Endothelial cell (in vitro differentiated cells): ENCODE measurements at places on chromosomes 4 and X. TPM values are rescaled to one million over a fixed set of nuclear protein-coding genes. Genes with fewer than 3 reads are reported as not detected.
A peak's percentile ranks its signal among the peaks of the same experiment; 100 is the strongest.

The NAP1L3 gene
- 18.3 TPM for total RNA-seq

The KIAA1210 gene
- total RNA-seq: not detected

The F11 gene
- 0.31 TPM for total RNA-seq

The TRAM1L1 gene
- total RNA-seq: 1.8 TPM

The GSX2 gene
- total RNA-seq: not detected

The BTK gene
- total RNA-seq: 9.4 TPM

The HSFX1 gene
- 5.5 TPM for total RNA-seq

The CSAG3 gene
- 5.5 TPM for total RNA-seq

DNA sequence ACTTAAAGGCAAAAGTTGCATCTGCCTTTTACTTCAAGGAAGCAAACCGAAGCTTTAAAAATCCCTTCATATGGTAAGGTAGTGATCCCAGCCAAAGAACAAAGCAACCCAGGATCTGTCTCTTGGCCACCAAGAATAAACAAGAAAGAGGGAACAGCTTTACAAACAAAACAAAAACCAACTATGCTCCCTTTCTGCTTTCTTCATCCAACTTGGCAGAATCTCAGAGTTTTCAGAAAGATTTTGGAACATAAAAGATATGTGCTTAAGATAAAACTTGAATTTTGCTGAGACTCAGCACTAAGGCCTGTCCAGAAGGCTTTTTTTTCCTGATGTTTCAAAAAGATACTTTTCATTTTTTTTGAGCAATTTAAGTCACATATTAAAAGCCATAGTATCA lies 94.0 kb downstream of the COL4A6 start:
- DNase-seq: no peak

DNA sequence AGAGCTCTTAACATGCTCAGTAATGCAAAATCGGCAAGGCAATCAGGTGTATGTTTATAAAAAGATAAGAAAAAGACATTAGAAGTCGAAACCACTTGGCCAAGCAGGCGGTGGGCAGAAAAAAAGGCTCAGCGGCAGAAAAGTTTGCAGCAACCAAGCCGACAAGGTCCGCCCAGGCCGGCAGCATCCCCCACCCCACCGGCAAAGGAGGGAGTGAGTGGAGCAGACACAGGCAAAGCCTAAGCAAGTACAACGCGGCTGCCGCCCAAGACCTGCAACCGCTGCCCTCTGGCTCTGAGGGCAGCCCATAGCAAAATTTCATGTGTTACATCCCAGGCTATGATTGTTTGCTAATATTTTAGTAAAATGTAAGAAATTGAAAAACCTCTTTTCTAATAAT lies 125.4 kb upstream of the ZCCHC13 start:
- peak; percentile 3 for DNase-seq

DNA sequence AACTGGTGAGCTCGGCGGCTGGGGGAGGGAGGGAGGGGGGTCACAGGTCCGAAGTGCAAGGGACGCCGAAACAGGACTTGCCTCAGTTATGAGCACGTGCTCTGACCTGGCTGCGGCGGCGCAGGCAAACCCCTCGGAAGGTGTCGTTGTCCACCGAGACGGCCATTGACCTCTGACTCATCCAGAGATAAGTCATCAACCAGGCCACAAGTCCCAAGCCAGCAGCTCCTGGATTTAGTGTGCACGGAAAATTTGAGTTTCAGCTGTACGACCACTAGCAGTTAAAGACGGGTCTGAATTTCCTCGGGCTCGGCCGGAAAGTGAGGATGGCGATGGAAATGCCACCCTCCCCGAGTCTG lies 674 bp downstream of the SH3D19 start:
- peak; percentile 38 for DNase-seq

DNA sequence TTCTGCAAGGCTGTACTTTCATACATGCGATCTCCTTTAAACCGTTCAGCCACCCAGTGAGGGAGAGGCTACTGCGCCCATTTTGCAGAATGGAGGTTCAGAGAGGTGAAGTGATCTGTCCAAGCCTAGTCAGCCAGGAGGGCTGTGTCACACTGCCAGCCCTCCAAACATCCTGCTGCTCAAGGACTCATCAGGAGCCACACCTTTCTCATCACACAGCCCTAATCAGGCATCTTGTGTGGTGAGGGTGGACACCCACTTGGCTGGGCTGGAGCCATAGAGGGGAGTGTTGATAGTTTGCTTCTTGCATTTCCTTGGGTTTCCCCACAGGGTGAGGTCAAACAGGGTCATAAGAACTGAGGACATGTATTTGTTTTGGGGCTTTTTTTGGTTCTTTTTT lies 5.4 kb upstream of the CXCR3 start:
- no peak for DNase-seq

- no peak for DNase-seq
Measured at GRCh38 chr4:140213749-140214148, 59.8 kb upstream of the MAML3 start.

DNA sequence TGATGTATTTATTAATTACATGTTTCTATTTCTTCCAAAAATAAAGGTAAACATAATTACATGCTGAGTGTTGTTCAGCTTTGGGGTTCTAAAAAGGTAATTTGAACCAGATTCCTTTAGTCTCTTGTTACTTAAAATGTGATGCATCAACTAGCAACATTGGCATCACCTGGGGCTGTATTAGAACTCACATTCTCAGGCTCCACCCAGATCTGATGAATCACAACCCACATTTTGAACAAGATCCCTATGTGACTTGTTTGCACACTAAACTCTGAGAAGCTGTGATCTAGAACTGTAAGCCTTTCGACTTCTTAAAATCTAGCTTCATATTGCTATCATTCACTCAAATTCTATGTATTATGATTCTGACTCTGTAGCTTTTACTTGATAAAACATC lies 23.0 kb upstream of the HS3ST1 start:
- DNase-seq: no peak

DNA sequence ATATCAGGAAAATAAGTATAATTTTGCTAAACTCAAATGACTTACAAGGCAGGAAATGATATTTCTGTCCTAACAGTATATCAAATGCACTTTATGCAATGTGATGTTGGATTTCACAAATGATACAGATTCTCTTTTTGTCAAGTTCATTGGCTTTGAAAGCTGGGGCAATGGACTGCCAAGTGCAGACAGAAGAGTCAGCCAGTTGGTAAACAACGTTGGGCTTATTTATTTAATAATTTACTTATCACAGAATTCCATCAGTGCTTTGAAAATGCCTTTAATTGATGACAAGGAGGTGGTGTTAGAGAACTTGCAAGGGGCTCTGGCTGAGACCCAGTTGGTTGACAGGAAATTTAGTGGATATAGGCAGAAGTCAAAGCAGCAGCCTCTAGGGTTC lies 79.9 kb upstream of the ADGRG2 start:
- no peak for DNase-seq

DNA sequence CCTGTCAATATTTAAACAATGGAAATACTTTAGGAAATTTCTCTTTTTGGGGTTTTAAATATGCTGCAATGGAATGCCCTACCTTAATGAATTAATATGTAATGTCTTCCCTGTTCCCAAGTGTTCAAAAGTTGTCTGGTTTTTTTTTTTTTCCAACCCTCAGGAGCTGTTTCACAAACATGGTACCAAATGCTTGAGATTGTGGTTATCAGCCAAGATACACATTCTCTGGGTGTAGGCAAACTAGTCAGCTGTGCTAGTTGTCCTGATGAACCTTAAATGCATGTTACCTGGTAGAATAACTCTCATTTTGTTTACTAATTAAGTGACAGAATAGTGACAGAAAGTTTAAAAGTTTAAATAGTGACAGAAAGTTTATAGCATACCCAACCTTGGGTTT lies 50.7 kb downstream of the FHL1 start:
- DNase-seq: no peak

DNA sequence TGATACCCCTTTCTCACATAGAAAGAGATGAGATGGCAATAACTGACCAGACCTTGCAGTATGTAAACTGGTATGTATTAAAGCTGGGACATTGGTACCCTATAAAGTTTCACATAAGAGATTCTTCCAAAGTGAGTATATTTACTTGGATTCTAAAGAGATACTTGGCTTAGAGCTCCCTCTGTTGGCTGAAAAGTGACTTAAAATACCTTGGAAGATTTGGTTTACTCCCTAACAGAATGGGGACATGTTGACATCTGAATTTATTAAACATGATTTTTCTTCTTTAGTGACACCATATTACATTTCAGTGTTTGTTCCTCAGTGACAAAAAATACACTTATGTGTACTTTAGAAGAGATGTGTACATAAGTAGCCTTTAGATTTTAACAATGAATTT lies 47.9 kb upstream of the RGN start:
- DNase-seq: peak; percentile 18

DNA sequence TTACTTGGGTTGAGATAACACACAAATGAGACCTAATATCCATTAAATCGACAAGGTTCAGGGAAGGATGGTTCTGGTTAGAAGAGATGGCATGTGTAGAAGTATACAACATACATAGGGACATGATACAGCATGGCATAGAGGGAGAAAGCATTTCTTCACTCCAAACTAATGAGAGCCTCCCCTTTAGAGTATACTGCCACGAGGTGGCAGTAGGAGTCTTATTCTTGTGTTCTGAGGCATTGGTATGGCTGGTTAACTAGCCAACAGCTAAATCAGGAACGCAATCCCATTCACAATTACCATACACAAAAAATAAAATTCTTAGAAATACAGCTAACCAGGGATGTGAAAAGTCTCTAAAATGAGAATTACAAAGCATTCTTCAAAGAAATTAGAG lies 29.1 kb upstream of the TRO start:
- peak; percentile 23 for DNase-seq

DNA sequence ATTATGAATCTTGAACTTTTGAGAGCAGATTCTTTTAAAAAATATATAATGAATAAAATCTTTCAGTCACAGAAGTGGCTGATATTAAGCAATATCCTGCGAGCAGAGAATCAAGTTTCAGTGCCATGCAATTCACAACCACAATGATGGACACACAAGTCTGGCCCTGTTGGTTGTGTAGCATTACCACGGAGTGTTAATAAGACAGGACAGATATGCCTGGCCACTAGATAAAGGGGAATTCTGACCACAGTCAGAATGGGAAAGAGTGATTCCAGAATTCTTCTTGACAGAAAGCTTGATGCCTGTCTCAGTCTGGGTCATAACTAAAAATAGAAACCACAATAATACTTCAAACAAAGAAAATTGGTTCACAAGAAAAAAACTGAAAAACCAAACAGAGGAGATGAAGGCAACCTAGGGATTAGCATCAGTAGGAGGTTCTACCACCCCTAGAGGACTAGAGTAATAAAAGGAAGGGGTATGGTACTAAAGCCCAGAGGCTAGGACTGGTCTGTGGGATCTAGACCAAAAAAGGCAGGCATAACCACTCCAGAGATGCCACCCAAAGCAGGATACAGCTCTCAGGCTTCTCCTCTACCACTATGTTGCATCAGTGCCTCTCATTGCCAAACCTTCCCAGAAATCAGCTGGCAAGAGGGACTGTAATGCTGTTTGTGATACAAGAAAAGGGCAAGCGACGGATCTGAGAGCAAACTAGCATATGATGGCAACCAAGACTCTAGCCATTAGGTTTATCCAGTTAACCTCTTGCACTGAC lies 59.0 kb downstream of the RNF150 start:
- no peak for DNase-seq

GRCh38 chr4:23930750-23931488 lies 41.1 kb upstream of the PPARGC1A start:
- no peak for DNase-seq

DNA sequence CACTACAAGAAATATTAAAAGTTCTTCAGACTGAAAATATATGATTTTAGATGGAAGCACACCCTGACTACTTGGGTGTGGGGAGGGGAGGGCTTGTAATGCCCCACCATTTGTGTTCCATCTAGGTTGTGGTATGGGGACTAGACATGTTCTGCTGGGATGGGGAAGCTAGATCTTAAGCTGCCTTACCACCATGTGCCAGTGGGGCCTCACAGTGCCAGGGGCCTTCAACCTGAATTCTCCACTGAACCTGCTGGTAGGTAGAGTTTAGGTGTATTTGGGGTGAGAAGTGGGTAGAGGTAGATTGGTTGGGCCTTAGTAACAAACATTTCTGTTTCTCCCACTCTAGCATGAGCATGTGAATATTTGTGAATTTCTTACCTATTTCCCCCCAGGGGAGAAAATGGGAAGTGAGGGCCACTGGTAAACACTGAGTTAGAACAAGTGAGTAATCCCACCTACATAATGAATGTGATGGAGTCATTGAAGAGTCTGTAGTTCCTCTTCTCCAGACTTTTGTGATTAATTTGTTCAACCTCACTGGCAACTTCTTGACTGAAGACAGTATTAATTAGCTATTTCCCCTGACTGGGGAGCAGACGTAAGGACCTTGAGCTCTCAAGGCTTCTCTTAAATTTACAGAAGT lies 44.0 kb downstream of the BRCC3 start:
- DNase-seq: no peak

DNA sequence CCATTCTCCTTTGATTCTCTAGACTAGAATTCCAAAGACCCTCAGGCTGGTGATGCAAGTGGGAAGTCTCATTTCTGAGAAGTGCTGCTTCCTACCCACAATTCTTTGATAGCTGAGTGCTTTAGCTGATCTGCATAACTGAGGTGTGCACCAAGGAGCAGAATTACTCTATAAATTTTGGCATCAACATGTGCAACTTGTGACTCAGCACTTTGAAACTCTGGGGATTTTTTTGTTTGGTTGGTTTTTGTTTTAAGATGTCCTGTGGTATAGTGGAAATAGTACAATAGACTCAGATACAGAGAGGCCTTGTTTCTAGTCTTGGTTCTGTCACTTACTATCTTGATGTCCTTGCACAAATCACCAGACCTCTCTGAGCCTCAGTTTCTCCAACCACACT lies 148.4 kb downstream of the AR start:
- no peak for DNase-seq

DNA sequence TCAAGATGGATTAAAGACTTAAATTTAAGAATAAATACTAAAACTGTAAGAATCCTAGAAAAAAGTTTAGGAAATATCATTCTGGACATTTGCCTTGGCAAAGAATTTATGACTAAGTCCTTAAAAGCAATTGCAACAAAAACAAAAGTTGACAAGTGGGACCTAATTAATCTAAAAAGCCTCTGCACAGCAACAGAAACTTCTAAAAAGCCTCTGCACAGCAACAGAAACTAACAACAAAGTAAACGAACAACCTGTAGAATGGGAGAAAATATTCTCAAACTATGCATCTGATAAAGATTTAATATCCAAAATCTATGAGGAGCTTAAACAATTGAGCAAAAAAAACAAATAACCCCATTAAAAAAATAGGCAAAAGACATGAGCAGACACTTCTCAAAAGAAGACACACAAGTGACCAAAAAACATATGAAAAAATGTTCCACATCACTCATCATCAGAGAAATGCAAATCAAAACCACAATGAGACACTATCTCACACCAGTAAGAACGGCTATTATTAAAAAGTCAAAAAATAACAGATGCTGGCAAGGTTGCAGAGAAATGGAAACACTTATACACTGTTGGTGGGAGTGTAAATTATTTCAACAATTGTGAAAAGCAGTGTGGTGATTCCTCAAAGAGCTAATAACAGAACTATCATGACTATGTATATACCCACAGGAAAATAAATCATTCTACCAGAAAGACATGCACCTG lies 5.5 kb upstream of the OPRPN start:
- no peak for DNase-seq
